SK-N-MC (cell line): ENCODE measurements at places on chromosomes 6 and 20.

DNA sequence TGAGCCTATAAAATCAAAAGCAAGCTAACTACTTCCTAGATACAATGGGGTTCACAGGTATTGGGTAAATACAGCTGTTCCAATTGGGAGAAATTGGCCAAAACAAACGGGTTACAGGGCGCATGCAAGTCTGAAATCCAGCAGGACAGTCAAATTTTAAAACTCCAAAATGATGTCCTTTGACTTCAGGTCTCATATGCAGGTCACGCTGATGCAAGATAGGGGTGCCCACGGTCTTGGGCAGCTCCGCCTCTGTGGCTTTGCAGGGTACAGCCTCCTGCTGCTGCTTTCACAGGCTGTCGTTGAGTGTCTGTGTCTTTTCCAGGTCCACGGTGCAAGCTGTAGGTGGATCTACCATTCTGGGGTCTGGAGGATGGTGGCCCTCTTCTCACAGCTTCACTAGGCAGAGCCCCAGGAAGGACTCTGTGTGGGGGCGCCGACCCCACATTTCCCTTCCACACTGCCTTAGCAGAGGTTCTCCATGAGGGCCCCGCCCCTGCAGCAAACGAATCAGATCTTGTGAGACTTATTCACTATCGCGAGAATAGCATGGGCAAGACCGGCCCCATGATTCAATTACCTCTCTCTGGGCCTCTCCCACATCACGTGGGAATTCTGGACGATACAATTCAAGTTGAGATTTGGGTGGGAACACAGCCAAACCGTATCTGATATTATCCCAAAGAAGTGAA, 11.9 kb upstream of the SMIM29 start:
- no peak for DNase-seq

- no peak for DNase-seq
These were observed 6.3 kb downstream of the OXT start for GRCh38 chr20:3077618-3078134.

- no peak for DNase-seq
These were observed 242.0 kb downstream of the ESR1 start for GRCh38 chr6:152049502-152049901.

DNA sequence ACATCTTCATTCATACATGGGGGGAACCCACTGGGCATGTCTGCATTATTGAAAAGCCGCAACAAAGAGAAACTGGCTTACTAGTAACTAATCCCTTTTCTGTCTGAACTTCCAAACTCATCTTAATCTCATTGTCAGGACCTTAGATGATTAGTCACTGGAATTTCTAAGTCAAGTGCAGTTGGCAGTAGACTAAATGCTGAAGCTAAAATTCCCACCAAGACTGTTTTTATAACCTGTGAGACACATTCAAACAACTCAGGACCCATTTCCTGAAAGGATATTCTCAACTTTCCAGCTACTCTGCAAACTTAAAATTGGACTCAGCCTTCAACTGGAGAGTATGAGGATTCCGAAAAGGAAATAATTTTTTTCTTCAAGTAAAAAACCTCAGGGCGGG, 94.8 kb upstream of the SCAF8 start:
- no peak for DNase-seq

- DNase-seq: no peak
These were observed 1.1 kb downstream of the DDAH2 start for GRCh38 chr6:31727717-31728671.

- DNase-seq: no peak
These were observed 309.4 kb upstream of the SOX4 start for GRCh38 chr6:21284166-21284565.

- DNase-seq: no peak
These were observed 335.4 kb downstream of the COL12A1 start for GRCh38 chr6:74870403-74870802.

DNA sequence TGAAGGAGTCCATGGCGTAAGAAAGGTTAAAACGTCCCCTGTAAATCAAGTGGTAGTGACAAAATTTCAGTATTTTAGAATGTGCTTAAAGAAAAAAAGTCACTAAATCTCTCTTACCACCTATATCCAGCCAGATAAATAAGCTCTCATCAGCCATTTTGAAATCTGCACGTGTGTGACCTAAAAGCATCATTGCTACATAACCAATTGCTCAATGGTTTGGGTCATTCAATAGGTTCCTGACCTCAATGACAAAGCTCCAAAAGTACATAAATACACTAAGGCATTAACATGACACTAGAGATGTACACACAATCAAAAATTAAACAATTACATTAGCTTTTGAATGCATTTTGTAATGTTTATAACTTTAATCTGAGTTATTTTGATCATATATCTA, 272.4 kb downstream of the GMDS start:
- DNase-seq: no peak

DNA sequence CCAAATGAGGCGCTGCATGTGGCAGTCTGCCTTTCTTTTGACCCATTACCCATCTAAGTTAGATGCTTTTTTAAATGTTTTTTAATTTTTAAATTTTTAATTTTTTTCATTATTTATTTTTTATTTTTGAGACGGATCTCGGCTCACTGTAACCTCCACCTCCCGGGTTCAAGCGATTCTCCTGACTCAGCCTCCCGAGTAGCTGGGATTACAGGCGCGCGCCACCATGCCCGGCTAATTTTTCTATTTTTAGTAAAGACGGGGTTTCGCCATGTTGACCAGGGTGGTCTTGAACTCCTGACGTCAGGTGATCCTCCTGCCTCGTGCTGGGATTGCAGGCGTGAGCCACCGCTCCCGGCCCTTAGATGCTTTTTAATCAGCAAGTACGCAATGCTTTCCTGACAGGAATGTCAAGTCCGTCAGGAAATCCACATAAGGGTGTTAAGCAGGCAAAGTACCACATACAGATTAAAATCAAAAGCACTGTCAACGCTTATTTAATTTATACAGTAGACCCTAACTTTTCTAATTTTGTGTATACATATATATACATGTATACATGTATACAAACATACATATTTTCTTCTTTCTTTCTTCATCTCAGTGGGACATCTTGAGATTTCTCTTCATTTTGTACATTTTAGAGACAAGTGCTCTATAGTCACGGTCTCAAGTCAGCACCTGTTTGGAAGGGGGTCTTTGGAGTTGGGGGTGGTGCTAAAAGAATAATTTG, 995 bp upstream of the GSTA4 start:
- DNase-seq: peak; percentile 57

DNA sequence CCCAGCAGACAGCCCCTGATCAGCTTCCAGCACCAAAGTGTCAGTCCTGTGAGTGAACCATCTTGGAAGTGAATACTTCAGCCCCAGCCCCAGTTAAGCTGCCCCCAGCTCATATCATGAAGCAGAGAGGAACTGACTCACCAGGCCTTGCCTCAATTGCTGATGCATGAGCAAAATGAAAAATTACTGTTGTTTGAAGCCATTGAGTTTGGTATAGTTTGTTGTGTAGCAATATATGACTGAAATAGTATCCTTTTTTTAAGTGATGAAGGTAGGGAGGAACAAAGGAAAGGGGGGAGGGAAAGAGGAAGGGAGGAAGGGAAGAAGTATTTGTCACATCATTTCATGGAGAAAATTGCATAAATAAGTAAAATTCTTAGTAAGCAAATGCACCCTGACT, 266.4 kb downstream of the MAFB start:
- DNase-seq: no peak

GRCh38 chr6:29839917-29840316, 12.3 kb downstream of the HLA-G start:
- DNase-seq: no peak

- no peak for DNase-seq
These were observed 33.0 kb upstream of the SLCO4A1 start for GRCh38 chr20:62609279-62609720.

DNA sequence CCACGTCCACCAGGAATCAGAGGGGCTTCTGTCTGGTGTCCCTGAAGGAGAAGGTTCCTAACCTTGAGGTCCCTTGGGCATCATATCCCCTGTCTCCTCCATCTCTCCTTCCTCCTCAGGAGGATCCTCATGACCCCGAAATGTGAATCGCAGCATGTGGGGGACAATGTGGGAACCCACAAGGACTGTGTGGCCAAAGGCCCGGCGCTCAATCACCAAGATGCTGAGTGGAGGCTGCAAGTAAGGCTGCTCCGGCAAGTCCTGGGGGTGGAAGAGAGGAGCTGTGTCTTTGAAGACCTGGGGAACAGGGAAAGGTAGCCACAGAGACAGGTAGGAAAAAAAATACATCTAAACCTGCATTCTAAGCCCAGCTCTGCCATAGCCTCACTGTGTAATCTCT, 36.4 kb upstream of the SPAG4 start:
- no peak for DNase-seq

GRCh38 chr20:43183536-43184070, 6.1 kb downstream of the PTPRT start:
- no peak for DNase-seq

DNA sequence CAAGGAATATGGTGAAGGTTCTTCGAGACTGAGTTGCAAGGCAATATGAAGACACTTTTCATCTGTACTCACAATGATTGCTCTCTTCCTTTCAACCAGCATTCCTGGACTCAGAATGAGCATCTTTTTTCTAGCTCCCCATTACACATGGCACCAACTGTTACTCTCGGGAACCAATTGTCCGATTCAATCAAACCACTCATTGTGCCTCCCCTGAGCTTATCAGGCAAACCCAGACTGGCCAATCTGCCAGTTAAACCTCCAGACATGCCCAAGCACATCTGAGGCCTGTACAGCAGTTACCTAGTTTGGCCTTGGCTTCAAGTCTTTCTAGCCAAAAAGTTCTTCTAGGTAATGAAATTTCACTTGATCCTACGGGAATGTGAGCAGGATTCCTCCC, 164.1 kb downstream of the ID4 start:
- DNase-seq: no peak

GRCh38 chr6:55983861-55984260, 108.5 kb upstream of the BMP5 start:
- DNase-seq: no peak

- DNase-seq: no peak
These were observed 144.6 kb downstream of the CDKAL1 start for GRCh38 chr6:20678831-20679352.

DNA sequence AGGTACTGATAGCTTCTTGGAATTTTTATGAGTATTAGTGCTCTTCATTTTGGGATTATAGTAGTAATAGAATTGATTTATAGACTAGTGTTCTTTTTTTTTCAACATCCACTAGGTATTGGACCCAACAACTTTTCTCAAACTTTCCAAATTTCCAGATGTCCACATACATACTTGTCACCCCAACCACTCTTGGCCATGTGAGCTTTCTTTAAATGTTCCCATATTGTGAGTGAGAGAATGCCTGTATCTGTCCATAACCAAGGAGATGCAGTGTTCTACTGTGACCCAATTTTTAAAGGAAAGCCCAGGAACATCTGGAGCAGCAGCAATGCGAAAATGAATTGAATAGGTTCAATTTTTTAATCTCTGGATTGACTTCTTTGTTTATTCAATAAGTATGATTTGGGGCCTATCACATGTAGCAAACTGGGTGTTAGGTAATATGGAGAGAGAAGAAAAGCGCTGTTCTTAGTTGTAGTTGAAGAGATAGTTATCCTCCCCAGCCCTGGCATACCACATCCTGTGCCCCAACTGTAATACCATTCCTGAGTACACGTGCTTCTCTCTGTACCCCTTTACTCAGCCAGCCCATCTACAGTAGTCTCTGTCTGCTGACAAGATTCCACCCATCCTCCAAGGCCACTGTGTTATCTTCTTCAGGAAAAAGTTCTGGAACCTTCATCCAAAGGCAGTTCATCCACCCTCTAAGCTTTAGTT, 116.8 kb upstream of the SUPT3H start:
- DNase-seq: no peak

DNA sequence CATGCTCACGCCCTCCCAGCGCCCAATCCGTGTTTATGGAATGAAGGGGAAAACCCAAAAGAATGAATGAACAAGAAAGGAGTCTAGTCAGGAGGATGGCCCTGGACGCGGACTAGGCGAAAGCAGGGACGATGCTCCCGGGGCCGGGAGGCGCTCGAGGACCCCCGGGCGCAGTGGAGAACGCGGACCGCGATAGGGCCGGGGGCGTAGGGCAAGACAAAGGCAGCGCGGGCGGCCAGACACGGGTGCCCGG, 758 bp downstream of the GCLC start:
- DNase-seq: no peak

GRCh38 chr6:138805016-138805765, 9.3 kb downstream of the ECT2L start:
- DNase-seq: no peak

GRCh38 chr6:139091826-139092225, 43.1 kb upstream of the HECA start:
- no peak for DNase-seq

DNA sequence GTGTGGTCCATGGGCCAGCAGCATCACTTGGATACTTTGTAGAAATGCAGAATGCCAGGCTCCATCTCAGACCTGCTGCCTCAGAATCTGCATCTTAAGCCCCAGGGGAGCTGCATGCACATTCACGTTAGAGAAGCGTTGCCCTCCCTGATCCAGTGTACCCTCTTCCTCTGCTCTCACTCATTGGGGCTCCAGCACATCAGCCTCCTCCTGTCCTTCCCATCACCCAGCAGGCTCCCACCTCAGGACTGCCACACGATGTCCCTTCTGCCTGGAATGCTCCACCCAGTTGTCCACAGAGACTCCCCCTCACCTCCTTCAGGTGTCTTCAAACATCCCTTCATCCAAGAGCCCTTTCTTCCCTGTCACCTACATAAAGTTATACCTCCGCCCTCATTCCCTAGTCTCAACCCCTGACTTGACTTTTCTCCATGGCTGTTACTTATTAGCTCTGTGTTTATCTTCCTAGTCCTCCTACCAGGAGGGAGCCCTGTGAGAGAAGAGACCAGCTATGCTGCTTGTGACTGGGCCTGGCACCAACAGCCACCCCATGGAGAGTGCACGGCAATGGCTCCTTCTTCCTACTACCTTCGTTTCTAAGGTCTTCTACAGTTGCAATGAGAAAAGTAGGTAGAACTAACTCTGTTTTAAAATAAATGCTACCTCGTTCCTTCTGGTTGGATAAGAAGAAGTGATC, 3.3 kb upstream of the ACSS1 start:
- DNase-seq: no peak

- no peak for DNase-seq
These were observed 223.9 kb downstream of the TSHZ2 start for GRCh38 chr20:53195876-53196610.
